ENCODE measurements at places on chromosomes 16 and 17.

DNA sequence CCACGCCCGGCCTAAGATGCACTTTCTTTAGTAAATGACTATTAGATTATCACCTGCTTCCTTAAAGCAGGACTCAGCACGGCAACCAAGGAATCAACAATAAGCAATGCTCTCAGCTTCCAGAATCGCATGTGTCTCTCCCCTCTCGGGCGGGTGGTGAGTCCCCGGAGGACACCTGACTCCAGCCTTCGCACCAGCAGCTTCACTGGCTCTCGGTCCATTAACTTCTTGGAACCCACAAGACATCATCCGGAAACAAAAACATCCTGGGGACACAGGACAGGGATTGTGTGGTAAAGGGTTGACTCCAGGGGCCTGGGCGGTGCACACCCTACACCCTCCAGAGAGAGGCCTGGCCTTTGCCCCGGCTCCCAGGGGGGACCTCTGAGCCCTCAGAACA is 22.7 kb downstream of the UTS2R start:
- no peak for DNase-seq

GRCh38 chr17:69560987-69561441 is 146.5 kb downstream of the MAP2K6 start:
- DNase-seq: no peak

GRCh38 chr17:69335058-69335457 is 8.1 kb upstream of the ABCA5 start:
- no peak for DNase-seq

- no peak for DNase-seq
These were observed 2.4 kb upstream of the CDH8 start for GRCh38 chr16:62038646-62039045.

GRCh38 chr17:82874011-82874835 is 34.4 kb upstream of the ZNF750 start:
- no peak for DNase-seq

- DNase-seq: no peak
These were observed 1.9 kb downstream of the MED11 start for GRCh38 chr17:4733073-4733531.

GRCh38 chr17:15291674-15292361 is 26.7 kb upstream of the PMP22 start:
- DNase-seq: no peak

DNA sequence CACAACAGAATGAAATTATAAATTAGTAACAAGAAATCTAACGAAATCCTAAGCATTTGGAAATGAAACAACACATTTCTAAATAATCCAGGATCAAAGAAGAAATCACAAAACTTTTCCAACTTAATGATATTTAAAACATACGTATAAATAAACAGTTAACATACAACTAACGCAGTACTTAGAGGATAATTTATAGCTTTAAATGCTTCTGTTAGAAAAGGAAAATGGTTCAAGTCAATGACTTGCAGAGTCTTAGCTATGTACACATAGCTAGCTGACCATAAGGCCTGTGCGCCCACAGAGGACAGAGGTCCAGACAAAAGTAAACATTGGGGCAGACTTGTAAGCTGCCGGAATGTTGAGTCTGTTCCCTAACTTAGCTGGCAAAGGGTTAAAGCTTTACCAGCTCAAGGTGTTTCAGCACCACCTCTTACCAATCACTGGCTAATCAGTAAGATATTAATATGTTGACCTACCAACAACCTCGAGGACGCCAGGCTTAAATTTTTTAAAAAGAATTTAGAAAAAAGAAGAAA is 84.6 kb downstream of the PARN start:
- no peak for DNase-seq

DNA sequence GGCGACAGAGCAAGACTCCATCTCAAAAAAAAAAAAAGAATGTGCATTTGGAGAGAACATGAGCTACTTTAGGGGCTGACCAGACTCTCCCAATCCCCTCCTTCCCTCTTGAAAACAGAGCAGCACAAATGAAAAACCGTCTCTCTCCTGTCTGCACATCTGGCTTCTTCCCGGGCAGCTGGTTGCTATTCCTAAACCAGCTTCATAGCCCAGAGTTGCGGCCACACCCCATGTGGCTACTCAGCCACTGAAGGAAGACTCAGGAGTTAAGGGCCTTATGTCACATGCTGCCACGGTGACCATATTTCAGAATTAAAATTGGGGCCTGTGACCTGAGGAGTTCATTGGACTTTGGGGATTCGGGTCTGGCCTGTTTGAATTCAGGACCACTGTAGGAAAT is 48.3 kb downstream of the KATNIP start:
- DNase-seq: no peak

DNA sequence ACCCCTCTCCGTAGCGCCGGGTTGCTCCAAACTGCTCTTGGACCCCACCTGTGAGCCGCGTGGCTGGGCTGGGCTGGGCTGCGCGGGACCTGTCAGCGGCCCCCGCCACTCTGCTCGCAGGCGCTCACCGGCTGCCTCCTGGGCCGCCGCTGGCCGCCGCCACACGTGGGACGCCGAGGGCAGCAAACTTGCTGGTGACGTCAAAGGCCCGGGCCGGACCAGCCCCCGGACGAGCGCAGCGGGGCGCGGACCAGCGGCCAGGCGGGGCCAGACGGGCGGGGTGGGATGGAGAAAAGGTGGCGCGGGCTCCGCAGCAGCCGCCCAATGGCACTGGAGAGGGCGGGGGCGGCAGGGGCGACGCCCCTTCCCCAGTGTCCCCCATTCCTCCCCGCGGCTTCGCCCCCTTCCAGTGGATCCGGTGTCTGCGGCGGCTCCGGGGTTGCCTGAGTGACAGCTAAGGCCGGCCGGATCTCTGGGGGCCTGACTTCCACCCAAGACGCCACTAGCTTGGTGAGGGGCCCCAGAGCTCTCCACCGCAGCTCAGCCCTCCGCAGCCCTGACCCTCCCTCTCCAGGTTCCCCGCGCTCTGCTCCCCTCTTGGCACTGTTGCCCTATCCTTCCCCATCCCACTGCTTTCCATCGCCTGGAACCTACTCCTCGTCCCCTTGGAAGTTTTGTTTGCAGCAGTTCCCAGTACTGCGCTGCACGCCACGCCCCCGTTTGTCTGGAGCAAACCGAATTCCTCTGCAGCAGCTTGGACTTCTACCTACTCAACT is at the start of gene HS3ST3A1:
TSS of gene HS3ST3A1 (minus strand) at position 154 of the 776 bp plus-strand sequence. CDS start 800 bp downstream, outside the sequence.
- no peak for DNase-seq

DNA sequence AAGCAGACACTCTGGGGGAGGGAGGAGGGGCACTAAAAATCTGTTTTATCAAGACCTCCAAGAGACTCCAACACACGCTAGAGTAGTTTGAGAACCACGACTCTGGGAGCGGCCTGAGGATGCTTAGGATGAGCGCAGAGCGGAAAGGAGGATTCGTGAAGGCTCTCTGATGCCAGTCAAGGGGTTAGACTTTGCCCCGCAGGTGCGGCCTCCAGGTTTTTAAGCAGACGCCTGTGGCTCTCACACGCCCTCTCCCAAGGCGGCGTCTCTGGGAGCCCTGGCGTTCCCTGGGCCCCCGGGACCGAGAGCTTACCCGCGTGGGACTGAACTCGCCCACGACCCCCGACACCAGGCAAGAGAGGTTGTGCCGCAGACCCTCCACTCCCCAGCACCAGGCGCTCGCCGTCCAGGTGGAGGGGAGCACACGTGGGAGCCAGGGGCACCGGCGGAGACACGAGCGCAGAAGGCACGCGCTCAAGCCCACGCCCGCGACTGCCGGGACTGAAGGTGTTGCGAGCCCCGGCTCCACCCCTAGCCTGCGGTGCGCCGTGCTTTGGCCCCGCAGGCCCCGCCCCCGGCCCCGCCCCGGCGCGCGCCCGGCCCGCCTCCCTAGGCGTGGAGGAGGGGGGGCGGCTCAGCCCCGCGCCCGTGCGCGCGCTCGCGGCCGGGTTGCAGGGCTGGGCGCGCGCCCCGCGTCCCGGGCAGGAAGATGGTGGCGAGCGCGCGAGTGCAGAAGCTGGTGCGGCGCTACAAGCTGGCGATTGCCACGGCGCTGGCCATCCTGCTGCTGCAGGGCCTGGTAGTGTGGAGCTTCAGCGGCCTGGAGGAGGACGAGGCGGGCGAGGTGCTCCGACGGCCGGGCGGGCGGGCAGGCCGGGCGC is at the start of gene XYLT2:
TSS of gene XYLT2 (plus strand) at position 695 of the 881 bp plus-strand sequence. CDS start at position 710, 15 bp downstream.
- no peak for DNase-seq

DNA sequence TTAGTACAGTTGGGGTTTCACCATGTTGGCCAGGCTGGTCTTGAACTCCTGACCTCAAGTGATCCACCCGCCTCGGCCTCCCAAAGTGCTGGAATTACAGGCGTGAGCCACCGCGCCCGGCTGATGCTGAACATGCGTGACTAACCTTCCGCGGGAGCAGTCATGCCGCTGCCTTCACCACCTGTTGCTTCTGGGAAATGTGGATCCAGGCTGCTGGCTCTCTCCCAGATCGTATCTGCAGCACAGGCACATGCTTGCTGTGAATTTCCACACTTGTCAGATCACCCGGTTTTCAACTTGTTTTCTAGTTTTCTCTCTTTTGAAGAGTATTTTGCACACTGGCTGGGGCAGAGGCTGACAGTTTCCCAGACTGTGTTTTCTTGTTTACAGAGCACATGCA is 97.9 kb downstream of the ADCY9 start:
- DNase-seq: no peak

Data from AG09309 (cell line).